CD4-positive, CD25-positive, alpha-beta regulatory T cell (primary cell): ENCODE measurements at places on chromosomes 1 and 21. TPM values are rescaled to one million over a fixed set of nuclear protein-coding genes. Genes with fewer than 3 reads are reported as not detected.

DNA sequence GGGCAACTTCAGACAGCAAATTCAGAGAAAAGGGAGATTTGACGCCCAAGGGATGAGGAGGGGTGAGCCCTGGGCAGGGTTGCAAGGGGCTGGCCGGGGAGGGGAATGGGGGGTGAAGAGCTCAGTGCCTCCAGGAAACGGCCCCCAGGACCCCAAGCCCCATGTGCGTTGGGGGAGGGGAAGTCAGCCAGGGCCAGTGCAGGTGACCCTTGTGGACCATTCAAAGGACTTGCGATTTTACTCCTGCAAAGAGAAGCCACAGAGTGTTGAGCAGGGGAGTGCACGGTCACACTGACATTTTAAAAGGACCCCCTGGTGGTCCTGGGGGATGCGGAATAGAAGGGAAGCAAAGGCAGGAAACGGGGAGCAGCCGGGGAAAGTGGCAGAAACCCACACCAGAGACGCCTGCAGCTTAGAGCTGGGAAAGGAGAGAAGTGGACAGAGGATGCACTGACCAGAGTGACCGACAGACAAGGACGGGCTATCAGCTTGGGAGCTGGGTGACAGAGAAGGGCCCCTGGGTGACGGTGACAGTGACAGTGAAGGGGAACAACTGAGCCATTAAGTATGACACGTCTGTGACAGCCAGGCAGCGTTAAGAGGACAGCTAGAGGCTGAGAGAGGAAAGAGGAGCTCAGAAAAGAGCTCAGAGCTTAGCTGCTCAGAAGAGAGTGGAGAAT is 54.0 kb upstream of the TMEM51 start:
- no peak overlapping the region for H3K27ac ChIP-seq
- no peak overlapping the region for H3K4me3 ChIP-seq
- H3K27me3 ChIP-seq: no peaks in the 10 kb centered on the region
- no peaks in the 10 kb centered on the region for H3K36me3 ChIP-seq
- no peak for DNase-seq
- no peaks in the 10 kb centered on the region for H3K4me1 ChIP-seq

The AADACL3 gene
- total RNA-seq: not detected

- H3K4me3 ChIP-seq: peak overlapping the region; percentile 86
- H3K27me3 ChIP-seq: no peaks in the 10 kb centered on the region
- H3K36me3 ChIP-seq: peaks cover 27% of the 10 kb centered on the region
- peaks cover 26% of the 10 kb centered on the region for H3K4me1 ChIP-seq
- no peak for DNase-seq
Observed at GRCh38 chr1:207321790-207322645, 540 bp downstream of the CD55 start.

The RHBG gene
- total RNA-seq: not detected

GRCh38 chr1:145826030-145826429 is 2.0 kb downstream of the POLR3C start:
- H3K27me3 ChIP-seq: no peaks in the 10 kb centered on the region
- no peak for DNase-seq
- H3K4me3 ChIP-seq: no peak overlapping the region
- peaks cover 42% of the 10 kb centered on the region for H3K36me3 ChIP-seq
- peaks cover 17% of the 10 kb centered on the region for H3K4me1 ChIP-seq

The RNU1-4 gene
- 3,278 TPM for total RNA-seq

GRCh38 chr1:99650773-99651437 is 5.0 kb downstream of the PALMD start:
- no peaks in the 10 kb centered on the region for H3K36me3 ChIP-seq
- H3K4me3 ChIP-seq: no peak overlapping the region
- no peak for DNase-seq
- H3K27ac ChIP-seq: no peak overlapping the region
- no peaks in the 10 kb centered on the region for H3K4me1 ChIP-seq
